Urothelium cell line (cell line): ENCODE measurements at places on chromosomes 2 and 18.

DNA sequence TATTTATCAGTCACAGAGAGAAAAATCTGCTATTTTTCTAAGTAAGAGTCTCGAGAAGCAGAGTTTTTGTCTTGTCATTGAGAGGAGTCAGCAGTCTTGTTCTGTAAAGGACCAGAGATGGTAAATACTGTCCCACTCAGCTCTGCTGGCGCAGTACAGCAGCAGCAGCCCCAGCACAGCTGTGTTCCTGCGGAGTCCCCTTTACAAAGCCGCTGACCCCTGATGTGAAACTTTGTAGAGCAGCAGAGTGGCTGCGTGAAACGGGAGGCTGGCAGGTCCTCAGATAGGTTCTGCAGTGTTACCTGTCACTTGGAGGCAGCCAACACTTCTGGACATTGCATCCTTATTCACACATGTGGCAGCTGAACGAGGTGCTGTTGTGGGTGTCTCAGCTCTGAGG, 45.2 kb downstream of the TMEM185B start:
- DNase-seq = no peak

DNA sequence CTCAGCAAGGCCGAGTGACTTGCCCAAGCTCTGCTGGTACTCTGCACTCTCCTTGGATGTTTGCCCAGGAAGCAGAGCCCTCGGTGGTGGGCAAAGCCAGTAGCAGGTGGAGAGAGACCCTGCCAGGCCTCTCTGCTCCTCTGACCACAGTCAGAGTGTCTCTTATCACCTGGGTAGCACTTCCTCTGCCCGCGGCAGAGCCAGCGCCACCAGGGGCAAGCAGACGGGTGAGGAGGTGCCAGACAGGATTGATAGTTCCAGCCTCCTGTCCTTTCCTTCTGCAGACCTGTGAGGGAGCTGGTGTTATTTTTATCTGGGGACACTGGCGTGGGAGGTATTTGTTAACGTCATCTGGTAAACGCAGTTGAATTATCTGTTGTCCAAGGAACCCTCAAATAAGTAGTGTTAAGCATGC, 152.9 kb downstream of the SMAD7 start:
- no peak for DNase-seq

GRCh38 chr2:19857100-19857499, 44.7 kb downstream of the TTC32 start:
- DNase-seq = no peak

- DNase-seq = no peak
Measured at GRCh38 chr2:233761040-233761769, 1.1 kb downstream of the UGT1A1 start.

DNA sequence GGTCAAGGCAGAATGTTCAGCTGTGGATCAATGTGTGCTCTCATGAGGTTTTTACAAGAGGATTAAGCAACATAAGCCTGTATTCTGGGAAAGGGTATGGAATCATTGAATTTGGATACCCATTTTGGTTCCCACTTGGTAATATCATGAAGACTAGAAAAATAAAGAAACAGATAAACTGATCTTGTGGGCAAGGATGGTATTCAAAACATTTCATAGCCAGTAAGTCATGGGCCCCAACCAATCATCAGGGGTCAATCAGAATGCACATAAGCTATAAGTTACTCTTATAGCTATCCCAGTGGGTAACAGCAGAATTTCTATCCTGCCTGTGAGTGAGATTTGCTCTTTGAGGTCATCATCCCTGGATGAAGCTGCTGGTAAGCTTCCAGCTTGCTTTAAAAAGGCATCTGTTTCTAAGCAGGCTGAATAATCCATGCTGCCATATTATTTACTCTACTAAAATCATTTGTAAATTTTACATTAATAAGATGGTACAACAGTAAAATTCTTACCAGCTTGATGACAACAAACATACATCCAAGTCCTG, 291.2 kb downstream of the RAD51AP2 start:
- no peak for DNase-seq

DNA sequence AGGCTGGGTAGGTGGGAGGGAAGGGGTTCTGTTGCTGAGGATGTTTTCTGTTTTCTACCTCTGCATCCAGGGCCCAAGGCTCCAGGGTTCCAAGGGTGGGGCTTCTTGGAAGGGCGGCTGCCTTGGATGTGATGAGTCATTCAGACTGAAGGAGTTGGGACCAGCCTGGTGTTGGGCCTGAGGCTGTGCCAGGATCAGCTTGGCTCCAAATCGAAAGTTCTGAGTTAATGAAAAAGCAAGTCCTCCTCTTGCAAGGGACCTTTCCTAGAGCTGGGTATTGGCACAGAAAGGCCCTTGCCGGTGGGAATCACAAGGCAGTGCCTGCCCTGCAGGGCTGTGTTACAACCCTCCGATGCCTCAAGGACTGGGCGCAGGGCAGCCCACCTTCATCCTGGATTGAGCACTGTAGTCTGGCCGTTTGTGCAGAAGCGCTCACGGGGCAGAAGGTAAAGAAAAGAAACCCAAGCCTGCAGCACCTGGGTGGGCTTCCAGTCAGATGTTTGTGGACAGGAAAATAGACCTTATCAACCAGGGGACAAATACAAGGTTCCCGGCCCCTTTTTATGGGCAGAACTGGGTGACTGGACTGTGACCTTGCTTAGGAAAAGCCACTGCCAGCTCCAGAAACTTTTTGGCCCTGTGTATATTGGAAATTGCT, 52.5 kb upstream of the MCFD2 start:
- peak; percentile 86 for DNase-seq

GRCh38 chr2:7210712-7211111, 293.5 kb downstream of the RNF144A start:
- DNase-seq = no peak

DNA sequence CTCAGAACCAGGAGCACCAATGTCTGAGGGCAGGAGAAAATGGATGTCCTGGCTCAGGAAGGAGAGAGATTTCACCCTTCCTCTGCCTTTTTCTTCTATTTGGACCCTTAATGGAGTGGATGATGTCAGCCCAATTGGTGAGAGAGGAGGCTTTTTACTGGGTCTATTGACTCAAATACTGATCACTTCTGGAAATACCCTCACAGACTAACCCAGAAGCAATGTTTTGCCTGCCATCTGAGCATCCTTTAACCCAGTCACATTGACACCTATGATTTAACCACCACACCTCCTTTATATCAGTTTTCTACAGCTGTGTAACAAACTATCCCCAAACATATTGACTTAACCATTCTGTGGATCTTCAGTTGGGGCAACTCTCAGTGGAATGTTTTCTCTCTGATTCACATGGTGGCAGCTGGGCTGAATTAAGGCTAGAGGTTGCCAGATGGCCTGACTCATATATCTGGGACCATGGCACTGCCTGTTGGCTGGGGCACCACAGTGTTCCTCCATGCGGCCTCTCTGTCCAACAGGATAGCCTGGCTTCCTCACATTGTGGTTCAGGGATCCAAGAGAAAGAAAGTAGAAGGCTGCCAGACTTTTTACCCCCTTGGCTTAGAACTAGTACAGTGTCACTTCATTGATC, 18.2 kb upstream of the MBOAT2 start:
- DNase-seq = no peak

DNA sequence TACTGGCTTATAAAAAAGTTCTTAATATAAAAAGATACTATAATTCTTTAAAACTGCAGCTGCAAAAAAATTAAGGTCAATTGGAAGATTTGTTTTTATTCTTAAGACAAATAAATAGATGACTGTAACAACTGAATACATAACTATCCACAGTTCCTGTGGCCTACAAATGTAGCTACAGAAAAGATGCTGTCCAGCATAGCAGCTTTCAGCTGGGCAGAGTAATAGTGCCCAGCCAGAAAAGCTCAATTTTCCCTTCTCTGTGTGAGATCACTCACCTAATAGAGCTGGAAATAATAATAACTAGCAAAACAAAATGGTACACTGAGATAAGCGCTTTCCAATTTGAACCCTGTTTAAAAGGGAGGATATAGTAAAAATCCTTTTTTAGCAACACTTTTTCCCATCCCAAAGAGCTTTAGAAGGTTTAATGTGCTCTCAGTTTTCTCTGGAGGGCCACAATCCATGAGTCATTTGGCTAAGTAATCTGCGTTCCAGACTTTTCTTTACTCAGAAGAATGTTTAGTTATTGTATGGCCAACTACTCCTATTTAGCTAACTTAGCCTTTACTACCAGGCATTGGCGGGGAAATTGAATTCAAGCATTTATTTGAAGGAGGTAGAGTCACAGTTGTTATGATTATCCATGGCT, 158.1 kb upstream of the SLC39A10 start:
- DNase-seq = no peak

GRCh38 chr2:170177950-170178781, at the start of gene MYO3B:
Gene MYO3B (plus strand): TSS chr2:170178147. CDS start chr2:170178288, 141 bp downstream.
- no peak for DNase-seq

DNA sequence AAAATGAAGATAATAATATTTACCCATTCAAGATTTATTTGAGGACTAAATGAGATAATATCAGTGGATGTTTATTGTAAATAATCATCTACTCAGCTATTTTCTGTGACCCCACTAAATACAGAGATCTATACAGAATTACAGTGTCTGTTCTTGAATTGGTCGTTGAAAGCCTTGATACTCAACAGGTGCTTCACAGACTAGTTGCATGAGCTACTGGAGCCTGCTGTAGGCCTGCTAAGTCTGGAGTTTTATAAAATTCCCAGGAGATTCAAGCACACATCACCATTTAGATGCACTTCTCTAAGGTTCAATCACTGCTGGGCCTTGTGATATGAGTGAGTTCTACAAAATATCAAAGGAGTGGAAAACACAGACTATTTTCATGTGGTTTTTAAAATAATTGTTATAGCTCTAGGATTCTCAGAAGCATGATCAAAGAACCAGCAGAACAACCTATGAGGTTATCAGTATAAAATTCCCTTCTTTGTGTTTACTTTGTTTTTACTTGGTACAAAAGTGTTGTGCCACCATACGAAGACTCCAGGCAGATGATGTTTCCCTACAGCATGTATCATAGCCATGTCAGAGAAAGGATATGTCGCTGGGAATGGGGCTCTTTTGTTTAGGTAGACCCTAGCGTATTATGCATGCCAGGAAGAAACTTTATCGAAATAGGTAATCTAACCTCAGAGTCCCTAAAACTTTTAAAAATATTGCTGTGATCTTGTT, 7.1 kb downstream of the SULT1C4 start:
- no peak for DNase-seq

- no peak for DNase-seq
Measured at GRCh38 chr2:60459851-60460250, 93.6 kb downstream of the BCL11A start.

DNA sequence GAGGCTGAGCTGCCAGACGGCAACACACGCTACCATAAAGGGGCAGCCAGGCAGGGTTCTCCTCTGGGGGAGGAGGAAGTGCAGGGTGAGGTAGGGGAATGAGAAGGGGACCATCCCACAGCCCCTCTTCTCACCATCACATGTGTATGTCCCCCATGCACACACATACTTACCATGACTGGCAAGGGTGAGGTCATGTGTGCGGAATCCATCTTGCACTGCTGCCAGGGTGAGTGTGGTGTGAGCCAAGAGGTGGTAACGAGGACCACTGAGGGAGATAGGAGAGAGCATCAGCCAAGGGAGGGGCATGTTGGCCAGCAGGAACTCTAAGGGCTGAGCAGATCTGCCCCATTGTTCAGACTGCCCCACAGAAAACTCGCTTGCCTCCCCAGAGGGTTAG, 7.1 kb downstream of the WDR54 start:
- no peak for DNase-seq

GRCh38 chr2:167212014-167212648, 323.9 kb downstream of the XIRP2 start:
- DNase-seq = peak; percentile 45

DNA sequence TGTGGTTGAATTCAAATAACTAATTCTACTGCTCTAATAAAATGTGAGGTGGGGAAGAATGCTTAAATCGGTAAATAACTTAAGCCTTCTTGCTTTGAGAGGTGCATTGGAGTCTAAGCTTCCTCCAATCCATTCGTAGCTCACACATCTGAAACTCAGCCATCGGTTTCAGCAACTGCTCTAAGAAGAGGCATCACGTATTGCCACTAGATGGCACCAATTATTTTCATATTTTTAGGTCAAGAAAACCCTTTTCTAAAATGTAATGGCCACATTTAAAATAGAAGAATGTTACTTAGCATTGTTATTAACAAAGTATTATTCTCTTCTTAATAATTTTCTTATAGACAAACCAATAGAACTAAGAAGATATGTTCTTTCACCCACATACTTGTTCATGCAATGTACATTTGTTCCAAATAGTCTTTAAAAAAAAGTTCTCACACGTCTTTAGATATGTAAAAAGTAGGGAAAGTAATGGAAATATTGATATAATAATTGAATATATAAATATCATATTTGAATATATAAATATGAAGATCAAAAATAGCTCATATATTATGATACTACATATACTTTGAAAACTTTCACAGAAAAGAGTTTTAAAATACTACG, 229.8 kb downstream of the CCDC178 start:
- peak; percentile 13 for DNase-seq

DNA sequence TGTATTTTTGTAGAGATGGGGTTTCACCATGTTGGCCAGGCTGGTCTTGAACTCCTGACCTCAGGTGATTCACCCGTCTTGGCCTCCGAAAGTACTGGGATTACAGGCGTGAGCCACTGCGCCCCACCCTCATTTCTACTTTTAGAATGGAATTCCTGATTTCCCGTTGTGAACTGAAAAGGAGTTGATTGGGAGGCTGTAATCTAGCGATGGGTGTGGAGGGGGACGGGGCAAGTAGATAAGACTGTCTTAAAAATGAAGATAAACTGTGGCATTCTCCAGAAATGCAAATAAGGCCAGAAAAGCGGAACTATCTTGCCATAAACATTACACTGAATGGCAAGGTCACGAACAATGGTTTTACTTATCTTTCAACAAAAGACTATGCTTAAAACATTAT, 135.4 kb downstream of the TRIB2 start:
- DNase-seq = no peak

DNA sequence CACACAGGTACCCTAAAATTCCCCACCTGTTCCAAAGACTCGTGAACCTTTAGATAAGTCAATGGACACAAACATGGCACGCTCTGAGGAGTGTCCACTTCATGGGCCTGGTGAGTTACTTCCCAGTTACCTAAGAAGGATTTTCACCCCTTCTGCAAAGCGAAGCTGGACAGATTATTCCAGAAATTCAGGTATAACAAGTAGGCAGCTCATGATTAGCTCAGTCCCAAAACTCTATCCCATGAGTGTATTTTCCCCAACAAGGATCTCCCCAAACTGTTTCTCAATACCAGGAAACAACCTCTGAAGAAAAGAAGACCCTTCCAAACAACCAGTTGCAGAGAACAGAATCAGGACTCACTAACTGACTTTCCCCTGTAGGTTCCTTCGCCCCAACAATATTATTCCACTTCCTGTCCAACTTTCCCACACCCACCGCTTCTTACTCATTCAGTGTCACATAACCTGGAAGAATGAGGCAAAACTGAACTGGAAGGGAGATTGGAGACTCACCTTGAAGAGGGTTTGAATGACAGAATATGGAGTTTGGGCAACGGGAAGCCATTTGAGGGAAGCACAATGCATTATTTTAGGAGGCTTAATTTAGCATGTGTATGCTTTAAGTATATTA, 120.1 kb downstream of the ANTXR1 start:
- DNase-seq = no peak

- no peak for DNase-seq
Measured at GRCh38 chr2:24825883-24826772, 32.9 kb downstream of the CENPO start.
